ENCODE measurements at places on chromosomes 11 and 22.

GRCh38 chr11:128551611-128552335, 35.6 kb downstream of the ETS1 start:
- no peak for DNase-seq

DNA sequence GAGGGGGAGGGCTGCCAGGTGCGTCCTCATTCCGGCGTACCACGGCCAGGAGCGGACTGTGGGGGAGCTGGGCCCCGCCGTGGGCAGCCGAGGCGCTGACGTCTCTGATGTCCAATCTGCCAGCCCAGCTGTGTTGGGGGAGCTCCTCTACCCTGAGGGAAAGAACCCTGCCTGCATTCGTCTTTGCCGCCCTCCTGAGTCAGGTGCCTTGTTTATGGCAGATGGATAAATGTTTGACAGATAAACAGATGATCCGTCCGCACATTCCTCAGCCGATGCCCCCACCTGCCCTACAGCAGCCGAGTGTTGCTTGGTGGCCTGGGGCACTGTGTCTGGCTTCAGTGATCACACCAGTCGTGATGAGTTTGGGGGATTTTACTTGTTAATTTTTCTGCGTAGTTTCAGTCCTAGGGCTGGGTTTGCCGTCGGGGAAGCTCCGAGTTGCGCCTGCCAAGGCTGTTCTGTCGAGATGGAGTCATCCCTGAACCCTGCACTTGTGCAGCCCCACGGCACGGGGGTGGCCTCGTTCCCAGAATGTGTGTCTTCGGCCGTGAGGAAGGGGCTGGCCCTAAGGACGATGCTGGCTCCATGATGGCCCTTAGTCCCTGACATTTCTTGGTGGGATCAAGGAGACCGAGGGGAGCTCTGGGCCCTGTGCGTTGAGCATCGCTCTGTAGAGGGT, 1083.9 kb downstream of the BRD1 start:
- DNase-seq: peak; percentile 35

DNA sequence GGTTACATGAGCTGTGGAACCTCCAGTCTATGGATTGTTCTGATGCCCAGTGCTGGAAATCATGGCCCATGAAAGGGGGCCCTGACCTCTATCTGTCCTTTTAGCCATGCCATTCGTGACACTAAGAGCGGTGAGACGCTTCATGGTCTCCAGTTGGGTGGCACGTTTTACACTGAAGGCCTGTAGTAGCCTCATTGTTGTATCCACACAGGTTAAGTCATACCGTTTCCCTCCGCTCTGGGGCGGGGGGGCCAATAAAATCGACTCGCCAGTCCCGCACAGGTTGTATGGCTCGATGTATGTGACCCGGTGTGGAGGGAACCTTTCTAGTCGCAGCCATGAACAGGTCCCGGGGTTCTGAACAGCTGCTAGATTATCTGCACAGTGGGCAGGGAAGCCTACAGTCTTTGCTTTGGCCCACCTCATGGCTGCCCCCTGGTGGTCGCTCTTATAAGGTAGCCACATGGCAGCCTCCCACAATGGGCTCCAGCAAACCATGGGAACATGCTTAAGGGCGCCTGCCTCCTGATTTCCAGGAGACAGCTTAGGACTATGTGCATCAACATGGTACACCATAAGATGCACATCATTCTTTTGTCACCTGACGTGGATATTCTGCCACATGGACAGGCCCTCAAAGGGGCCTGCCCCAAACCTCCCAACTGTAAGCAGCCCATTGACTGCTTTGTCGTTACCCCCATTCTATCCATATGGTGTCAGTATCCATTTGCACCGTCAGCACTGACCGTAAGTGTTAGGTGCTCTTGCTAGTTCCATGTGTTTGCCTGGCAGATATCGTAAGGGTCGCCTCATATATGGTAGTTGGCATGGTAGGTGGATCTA, 19.7 kb upstream of the APOL3 start:
- DNase-seq: peak; percentile 86

DNA sequence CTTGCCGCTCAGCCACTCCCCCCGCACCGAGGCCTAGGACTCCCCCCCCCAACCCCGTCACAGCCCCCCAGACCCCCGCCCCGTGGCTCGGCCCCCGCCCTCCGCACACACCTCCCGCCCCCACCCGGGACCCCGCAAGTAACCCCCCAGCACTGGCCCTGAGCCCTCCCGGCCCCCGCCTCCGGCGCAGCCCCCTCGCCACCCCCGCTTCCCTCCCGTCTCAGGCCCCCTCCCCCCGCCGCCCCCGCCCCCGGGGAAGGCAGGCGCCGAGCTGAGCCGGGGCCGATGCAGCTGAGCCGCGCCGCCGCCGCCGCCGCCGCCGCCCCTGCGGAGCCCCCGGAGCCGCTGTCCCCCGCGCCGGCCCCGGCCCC, 1.5 kb downstream of the SHANK3 start:
- DNase-seq: no peak

GRCh38 chr11:95435628-95436353, 204.8 kb upstream of the SESN3 start:
- no peak for DNase-seq
